ENCODE measurements at places on chromosomes 12 and 14.

GRCh38 chr12:106239241-106239950, 8.4 kb downstream of the CKAP4 start:
- peak; percentile 39 for DNase-seq

- DNase-seq = no peak
Observed at GRCh38 chr12:46535376-46535775, 162.8 kb upstream of the SLC38A2 start.

DNA sequence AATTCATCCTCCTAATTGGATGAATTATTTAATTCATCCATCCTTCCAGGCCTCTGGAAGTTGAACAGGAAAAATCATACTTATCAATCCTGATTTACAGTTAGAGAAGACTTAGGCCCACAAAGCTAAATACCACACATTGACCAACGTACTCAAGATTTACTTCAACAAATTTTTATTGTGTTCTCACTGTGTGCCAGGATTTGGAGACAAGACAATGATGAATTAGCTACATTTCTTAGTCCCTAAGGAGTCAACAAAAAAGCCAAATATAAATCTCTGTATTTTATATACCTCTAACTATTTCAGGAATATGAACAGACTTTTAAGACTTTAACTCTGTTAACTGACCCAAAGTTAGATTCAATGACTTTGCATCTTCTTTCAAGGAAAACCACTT, 63.9 kb downstream of the DCAF5 start:
- DNase-seq = no peak

DNA sequence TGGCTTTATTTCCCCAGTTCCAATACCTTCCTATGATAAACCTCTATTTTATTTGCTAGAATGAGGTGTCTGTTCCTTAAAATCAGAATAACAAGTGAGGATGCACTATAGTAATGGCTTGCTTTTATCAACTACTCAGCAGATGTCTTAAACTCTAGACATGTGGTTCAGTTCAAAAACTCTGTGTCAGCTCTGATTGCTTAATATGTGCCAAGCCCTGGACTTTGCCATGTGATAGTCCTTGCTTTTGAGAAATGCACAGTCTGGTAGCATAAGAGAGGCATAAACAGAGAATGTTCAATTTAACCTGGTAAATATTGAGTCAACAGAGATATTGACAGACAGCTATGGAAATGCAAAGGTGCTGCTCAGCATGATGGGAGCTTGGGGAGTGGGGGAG, 254.8 kb downstream of the PDZRN4 start:
- DNase-seq = no peak

GRCh38 chr12:125197326-125197725, 132.1 kb downstream of the AACS start:
- DNase-seq = no peak

GRCh38 chr12:117580015-117580717, 218.7 kb upstream of the NOS1 start:
- DNase-seq = no peak

DNA sequence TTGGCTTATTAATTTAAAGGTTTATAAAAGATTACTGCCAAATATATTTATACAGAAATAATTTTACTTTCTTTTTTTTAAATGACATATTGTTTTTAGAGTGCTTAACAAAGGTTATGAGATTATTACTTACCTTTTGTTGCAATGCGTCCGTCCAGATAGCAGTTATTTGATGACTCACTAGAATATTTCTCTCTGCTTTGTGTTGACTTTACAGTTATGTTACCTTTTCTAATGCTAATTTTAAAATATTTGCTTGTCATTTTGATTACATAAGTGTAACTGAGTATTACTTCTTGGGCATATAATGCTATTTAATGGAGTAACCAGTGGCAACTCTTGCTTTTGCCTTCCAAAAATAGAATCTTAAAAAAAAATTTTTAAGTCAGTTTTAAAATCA, 6.3 kb upstream of the PZP start:
- no peak for DNase-seq

DNA sequence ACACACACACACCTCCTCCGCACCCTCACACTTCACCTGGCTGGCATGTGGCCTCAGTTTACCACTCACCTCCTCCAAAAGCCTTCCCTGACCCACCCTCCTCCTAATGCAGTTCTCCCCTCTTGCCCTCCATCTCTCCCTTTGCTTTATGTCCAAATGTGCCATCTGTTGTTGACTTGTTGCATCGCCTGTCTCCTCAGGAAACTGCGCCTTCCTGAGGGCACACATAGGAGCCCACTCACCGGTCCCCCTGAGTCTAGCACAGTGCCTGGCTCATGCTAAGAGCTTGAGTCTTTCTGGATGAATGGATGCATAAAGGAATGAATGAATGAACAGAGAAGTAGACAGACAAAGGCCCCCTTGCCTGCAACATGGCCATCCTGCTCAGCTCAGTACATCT, 34.0 kb downstream of the MVK start:
- no peak for DNase-seq

DNA sequence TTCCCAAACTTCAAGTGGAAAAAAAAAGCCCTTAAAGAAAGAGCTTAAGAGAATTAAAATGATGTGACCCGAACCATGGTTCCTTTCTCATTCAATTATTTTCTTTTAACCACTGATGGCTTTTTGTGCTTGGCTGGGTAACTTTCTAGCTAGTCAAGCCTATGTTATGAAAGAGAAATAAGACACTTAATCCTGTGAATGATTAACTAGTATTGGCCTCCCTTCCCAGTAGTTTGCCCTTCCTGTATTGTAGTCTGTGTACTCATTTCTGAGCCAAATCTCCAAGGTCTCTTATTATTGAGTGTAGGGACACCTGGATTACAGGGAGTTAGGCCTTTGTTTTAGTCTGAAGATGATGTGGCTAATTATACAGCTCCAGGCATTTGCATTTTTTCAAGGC, 353.0 kb downstream of the RAD51B start:
- no peak for DNase-seq

GRCh38 chr12:91044586-91044985, 13.2 kb downstream of the KERA start:
- no peak for DNase-seq

DNA sequence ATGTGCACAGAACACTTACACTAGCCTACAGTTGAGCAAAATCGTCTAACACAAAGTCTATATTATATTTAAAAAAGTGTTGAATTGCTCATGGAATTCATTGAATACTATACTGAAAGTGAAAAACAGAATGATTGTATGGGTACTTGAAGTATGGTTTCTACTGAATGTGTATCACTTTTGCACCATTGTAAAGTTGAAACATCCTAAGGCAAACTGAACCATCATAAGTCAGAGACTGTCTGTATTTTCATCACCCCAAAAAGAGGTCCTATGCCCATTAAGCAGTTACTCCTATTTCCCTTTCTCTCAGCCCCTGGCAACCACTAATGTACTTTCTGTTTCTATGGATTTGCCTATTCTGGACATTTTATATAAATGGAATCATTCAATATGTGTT, 4.4 kb upstream of the AMIGO2 start:
- no peak for DNase-seq

GRCh38 chr14:102819747-102820330, 42.6 kb downstream of the TRAF3 start:
- DNase-seq = no peak

DNA sequence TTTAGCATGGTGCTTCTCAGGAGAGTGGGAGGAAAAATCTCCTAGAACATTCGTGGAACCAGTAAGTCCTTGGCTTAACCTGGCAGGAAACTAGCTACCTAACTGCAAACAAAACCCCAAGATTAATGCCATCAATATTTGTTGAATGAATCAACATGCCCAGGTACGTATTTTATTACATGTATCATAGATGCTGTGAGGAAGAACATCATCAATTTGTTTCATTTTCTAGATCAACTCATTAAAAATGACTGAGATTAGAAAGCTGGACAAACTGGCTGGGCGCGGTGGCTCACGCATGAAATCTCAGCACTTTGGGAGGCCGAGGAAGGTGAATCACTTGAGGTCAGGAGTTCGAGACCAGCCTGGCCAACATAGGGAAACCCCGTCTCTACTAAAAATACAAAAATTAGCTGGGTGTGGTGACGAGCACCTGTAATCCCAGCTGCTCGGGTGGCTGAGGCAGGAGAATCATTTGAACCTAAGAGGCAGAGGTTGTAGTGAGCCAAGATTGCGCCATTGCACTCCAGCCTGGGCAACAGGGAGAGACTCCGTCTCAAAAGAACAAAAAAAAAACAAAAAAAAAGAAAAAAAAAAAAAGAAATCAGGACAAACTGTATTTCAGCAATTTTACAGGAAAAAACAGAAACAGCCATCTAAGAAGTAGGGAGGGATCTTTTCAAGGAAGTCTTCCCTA, 88.7 kb downstream of the NTN4 start:
- no peak for DNase-seq

- DNase-seq = no peak
Observed at GRCh38 chr12:60072911-60073310, 477.1 kb downstream of the SLC16A7 start.

DNA sequence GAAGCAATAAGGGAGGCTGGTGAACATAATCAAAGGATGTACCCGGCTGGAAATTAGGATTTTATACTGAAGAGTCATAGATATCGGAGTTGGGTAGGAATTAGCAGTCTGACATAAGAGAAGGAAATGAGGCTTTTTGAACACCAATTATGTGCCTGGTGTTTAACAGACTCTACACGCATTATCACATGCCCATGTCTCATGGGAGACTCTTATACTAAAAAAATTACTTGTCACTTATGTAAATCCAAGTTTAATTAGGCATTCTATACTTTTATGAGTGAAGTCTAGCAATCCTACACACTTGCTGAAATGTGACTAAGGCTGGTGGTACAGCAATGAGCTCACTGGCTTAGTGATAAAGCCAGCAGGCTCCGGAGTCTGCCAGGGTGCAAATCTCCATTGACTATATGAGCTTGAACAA, 93.5 kb downstream of the NUAK1 start:
- no peak for DNase-seq

GRCh38 chr14:40362856-40363255, 930.6 kb upstream of the FBXO33 start:
- no peak for DNase-seq

DNA sequence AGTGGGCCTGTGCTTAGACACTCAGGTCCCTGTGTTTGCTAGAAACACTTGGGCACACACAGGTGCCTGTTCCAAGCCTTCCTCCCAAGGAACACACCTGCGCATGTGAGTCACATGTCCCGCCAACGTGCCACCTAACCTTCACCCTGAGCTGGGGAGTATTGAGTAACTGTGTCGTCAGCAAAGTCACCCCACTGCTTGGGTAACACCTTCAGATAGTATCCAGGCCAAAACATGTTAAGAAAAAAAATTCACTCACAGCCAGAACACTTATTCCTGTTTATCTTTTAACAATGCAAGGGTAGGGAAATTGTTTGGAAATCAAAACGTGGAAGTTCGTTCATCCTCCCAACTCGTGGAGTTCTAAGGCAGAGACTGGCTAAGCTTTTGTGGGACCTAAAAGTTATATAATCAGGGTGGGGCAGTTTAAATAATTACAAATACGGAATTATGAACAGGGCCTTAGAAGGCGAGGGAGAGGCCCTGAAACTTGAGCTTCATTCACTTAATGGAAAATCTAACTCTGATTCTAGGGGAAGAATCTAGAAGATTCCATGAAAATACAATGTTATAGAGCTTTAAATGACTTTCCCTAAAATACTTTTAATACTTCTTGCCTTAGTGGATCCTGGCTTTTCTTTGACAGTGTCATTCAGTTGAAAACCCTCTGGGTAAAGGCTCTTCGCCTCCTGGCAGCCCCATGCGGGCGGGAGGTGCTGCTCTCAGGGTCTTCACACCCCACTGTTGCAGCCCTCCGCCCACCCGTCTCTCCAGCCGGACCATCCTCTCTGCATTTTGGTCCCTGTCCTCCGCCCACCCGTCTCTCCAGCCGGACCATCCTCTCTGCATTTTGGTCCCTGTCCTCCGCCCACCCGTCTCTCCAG, 30.3 kb upstream of the ADIPOR2 start:
- DNase-seq = peak; percentile 85

DNA sequence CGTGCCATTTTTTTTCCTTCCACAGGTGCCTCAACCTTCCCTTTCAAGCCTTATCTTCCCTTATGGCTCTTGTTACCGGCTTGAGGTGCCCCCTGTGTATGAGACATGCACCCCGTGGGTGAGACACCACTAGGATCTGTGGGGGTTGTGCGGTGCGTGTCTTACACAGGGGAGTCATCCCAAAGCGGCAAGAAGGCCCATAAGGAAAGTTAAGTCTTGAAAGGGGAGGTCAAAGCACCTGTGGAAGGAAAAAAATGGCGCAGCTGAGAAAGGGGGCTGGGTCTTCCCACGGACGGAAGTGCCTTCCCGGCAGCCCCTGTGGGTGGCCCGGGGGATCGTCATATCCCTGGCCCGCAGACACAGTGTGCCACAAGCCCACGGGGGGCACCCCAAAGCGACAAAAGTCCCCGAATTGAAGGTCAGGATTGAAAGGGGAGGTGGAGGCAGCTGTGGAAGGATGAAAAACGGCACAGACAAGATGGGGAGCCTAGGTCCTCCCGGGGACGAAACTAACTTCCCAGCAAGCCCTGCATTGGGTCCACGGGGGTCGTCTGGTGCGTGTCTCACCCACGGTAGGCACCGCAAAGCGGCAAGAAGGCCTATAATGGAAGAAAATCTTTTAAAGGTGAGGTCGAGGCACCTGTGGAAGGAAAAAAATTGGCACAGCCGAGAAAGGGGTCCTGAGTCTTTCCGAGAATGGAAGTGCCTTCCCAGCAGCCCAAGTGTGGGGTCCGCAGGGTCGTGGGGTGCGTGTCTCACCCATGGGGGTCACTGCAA, 273.3 kb downstream of the ALG10 start:
- no peak for DNase-seq

DNA sequence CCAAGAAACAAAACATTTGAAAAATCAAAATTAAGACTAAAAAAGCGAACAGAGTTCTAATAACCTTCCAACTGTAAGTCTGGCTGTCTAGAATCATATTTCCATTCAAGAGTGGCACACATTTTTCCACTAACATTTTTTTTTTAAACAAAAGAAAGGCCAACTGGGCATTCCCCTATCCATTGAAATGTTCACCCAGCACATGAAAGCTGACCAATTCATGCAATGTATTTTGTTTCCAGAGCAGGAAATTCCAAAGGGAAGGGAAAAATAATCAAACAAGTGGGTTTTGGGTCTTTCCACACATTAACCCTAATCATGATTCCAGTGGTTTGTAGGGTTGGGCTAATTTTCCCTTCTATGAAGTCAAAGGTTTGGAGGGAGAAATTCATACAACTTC, 206.5 kb downstream of the CALM1 start:
- no peak for DNase-seq

DNA sequence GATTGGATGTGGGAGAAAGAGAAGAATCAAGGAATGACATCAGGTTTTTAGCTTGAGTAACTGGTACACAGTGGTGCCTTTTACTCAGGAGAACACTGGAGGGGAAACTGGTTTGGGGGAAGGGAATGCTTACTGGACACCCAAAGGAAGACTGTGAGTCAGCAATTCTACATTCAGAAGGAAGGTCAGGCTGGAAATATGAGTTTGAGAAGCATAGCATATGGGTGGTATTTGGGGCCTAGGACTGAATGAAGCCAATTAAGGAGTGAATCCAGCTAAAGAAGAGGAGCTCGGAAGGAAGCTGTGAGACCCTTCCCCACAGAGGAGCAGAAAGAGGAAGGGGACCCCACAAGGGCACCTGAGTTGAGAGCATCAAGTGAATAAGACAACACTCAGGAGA, 35.4 kb downstream of the DMAC2L start:
- no peak for DNase-seq

GRCh38 chr12:49980501-49981349, 8.0 kb downstream of the AQP6 start:
- DNase-seq = no peak

GRCh38 chr12:4386801-4387200, 7.3 kb upstream of the FGF23 start:
- no peak for DNase-seq

GRCh38 chr14:75578102-75578785, at the start of gene FLVCR2:
Gene FLVCR2 (plus strand): TSS chr14:75578620. CDS start chr14:75578973, 353 bp downstream.
- peak; percentile 87 for DNase-seq

GRCh38 chr14:44782775-44783238, 178.9 kb downstream of the KLHL28 start:
- DNase-seq = no peak

Measured in ureter (tissue), 1 donor.